ENCODE measurements at places on chromosomes 11 and 22. TPM values are rescaled to one million over a fixed set of nuclear protein-coding genes. Genes with fewer than 3 reads are reported as not detected.

CSF2RB gene
- 1.6 TPM for polyA plus RNA-seq

SHANK3 gene
- 38.5 TPM for polyA plus RNA-seq

MMP8 gene
- not detected for polyA plus RNA-seq

MIOX gene
- not detected for polyA plus RNA-seq

DNA sequence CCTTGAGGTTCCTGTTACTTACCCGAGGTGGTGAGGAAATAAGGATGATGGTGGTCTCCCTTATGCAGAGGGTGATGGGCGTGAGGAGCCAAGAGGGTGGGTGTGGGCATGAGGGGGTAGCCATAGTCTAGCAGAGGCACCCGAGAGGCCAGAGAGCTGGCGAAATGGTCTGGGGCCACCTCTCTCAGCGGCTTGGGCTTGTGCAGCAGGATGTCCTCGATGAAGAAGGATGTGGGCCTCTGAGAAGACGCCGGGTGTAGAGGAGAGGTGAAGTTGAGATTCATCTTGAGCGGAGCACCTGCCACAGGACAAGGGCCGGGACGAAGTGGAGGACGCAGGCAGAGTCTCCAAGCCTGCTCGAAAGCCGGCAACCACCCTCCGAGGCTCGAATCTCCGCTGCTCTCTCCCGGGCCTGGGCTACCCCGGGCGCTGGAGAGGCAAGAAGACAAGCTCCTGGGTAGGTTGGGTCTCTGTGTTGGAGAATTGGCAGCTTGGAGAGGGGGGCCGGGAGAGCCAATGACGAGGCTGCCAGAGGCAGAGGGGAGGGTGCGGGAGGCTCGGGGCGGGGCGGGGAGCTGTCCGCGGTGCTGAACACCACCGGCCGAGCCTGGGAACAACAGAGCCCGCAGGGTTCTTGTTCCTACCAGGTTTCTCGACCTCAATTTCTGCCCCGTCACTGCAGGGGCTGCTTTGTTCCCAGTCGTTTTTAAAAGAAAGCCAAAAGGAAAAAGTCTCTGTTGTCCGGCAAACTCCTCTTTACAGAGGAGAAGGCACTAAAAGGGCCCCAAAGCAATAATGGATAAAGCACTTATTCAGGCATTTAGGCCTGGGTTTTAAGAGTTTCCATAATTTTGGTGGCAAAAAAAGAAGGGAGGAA, at the start of gene BSX:
TSS of gene BSX (minus strand) at position 447 of the 877 bp plus-strand sequence. CDS start at position 284, 163 bp downstream.
- DNase-seq, result no peak

DNA sequence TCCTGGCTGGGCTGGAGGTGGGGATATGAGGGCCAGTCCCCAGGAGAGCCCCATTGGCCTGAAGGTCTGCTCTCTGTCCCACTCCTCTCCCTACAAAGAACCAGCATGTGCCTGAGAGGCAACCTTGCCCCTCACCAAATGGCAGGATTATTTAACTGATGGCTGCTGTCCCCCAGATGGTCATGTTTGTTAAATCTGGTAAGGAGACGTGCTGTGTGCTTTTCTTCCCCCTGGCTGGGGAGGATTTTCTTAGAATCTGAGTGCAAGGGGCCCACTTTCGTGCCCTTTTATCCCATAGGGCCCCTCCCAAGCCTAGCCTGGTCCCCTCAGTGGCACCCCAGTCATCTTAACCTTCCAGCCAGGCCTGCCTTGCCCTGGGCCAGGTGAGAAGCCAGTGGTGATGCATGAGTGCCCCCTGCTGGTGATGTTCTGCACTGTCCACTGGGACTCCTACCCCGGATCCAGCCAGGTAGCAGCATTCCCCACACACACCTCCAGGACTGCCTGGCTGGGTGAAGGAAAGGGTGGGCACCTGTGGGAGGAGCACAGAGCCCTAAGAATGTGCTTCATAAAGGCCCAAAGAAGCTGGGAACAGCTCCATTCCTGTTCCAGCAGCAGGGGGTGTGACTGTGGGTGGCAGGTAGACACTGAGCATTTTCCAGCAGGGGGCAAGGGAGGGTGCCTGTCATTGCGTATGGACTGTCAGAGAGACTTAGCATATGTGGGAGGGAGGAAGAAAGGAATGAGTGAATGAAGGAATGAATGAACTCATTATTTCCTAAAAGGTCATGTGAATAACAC, 28.9 kb downstream of the MFNG start:
- no peak for DNase-seq

DNA sequence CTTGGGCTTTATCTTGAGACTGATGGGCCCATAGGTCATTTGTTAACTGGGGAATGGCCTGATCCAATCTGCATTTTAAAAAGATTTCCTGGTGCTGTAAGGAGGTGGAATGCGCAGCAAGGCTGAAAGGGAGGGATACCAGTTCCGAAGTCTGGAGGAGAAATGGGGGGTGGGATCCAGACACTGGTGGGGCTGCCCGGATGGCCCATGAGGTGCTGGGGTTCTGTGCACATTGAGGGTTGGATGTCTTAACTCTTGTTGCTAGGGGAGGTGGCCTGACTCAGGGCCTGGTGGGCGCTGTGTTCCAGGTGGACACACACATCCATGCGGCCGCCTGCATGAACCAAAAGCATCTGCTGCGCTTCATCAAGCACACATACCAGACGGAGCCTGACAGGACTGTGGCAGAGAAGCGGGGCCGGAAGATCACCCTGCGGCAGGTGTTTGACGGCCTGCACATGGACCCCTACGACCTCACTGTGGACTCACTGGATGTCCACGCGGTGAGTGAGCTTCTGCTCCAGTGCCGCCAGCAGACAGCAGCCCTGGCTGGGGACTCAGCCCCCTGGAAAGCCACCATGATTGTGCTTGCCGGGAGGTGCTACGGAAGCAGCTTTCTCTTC, 38.1 kb downstream of the AMPD3 start:
- no peak for DNase-seq

DNA sequence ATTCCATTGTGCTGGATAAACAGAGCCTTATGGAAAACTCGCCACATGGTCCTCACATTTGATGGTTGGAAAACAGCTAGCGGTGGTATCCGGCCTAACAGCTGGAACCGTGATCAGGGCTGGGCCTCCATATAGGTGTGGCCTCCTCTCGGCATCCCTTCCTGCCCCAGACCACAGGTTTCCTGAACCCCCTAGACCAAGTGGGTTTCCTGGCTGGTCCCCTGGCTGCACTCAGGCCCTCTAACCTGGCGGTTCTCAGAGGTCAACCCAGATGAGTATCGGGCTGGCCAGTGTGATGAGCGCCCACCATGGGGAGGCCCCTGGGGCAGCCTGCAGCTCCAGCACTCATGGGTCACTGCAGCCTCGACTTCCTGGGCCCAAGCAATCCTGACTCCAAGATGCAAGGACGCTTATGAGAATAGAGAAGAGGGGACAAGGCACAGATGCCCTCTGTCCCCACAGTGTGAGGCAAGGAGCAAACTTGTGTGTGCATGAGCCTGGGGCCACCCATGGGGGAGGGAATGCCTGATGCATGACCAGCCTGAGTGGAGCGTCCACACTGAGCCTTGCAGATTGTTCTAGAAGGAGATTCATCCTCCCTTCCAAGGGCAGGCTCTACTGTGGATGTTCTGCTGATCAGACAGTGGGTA, 53.4 kb upstream of the WNT7B start:
- DNase-seq, result no peak

DNA sequence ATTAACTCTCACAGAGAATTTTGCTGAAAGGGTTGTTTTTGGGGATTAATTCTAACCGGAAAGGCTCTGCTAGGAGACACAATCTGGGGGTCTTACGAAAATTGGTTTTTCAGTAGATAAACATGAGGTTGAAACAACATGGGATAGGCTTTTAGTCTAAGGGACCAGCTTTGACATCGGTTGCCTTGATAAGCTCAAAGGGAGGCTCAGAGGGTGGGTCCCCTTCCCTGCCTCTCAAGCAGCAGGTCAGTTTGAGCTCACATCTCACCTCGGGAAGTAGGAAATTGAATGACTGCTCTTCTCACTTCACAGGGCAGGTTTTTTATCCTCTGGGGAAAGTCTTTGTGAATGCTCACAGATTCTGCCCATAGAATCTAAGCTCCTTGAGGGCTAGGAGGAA, 70.2 kb upstream of the KIRREL3 start:
- DNase-seq, result no peak

- DNase-seq, result no peak
Observed at GRCh38 chr22:35978201-35978600, 50.4 kb downstream of the RBFOX2 start.

DNA sequence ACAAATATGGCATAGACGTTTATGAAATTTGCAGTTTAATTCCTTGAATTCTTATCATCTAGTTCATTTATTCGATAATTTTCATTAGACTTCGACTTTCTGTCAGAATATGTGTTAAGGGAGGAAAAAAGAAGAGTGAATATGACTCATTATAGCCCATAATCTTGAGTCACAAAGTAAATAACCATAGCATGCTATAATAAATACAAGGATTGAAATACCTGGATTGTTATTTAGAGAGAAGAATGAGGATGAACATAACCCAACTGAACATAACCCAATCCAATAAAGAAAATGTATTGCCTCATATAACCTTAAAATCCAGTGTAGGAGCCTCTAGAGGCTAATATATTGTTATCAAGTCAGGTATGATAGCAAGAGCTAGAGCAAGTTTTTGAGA, 1858.3 kb upstream of the RAG2 start:
- no peak for DNase-seq

GRCh38 chr22:33130473-33130872, 72.3 kb upstream of the SYN3 start:
- DNase-seq, result no peak

DNA sequence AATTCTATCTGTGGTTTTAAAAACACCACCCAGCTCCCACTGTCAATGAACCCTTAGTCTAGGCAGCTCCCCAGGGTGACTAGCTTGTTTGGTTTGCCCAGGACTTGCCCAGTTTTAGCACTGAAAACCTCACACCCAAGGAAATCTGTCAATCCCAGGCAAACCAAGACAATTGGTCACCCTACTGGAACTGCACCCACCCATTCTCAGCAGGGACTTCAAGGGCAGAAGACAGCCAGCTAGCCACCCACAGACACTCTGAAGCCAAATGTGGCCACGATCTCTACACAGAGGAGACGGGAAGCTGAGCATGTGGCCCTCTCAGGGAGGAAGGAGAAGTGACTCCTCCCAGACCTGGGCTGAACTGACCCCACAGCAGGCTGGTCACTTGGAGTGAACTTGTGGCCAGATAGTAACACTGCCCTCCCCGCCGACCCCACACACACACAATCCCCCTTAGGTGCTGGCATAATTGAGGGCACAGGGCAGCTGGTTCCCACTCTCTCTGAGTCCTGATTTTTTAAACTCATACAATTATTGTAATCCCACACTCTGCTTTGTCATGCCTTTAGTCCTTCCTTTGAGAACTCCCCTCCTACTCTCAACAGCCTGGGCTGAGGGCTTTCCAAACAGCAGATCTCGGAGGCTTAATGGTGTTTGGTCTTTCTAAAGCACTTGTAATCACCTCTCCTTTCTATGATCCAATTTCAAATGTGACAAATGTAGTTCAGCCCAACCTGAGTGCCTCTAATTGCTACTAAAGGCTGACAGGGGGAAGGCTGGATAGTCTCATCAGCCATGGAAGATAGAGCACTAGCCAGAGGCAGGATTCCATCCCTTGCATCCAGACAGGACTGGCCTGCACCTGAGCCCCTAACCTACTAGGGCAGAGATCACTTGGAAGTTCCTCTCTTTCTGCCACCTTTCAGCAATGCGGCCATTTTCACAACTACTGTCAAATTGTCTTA, 74.7 kb upstream of the DRD2 start:
- DNase-seq, result no peak

DNA sequence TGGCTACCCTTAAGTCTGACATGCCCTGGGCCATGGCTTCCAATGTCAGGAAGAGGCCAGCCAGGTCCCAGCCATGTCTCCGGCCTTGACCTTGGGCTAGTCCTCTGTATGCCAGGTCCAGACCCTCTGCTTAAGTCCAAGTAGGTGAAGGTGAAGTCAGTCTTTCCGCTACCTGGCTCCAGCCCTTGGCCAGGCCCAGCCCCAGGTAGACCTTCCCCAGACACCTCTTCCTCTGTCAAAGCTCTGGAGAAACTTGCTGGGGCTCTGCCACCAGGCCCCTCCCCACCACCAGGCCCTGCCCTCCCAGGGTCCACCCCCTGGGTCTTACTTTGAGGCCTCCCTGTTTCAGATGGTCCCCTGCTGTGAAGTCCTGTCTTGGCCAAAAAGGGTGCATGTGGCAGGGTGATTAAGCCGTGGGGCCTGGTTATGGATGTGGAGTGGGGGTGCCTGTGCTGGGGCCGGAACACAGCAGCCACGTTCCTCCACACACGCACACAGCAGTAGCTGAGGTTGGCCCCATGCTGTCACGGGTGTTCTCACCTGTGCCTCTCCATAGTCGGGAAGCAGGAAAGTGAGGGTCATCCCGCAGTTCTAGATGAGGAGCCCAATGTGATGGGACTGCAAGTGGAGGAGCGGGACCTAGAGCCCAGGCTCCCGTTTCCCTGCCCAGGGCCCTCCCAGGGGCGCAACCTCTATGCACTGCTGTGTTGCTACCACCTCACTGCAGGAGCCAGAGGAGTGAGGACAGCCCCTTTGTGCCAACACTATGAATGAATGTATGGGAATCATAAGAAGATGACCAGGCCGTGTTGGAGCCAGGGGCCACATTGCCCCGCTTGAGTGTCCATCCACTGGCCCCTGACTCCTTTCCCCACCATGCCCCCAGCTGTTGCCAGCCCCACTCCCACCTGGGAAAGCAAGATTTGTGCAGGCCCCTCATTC, 72.2 kb downstream of the LINC01488 start:
- DNase-seq, result no peak

DNA sequence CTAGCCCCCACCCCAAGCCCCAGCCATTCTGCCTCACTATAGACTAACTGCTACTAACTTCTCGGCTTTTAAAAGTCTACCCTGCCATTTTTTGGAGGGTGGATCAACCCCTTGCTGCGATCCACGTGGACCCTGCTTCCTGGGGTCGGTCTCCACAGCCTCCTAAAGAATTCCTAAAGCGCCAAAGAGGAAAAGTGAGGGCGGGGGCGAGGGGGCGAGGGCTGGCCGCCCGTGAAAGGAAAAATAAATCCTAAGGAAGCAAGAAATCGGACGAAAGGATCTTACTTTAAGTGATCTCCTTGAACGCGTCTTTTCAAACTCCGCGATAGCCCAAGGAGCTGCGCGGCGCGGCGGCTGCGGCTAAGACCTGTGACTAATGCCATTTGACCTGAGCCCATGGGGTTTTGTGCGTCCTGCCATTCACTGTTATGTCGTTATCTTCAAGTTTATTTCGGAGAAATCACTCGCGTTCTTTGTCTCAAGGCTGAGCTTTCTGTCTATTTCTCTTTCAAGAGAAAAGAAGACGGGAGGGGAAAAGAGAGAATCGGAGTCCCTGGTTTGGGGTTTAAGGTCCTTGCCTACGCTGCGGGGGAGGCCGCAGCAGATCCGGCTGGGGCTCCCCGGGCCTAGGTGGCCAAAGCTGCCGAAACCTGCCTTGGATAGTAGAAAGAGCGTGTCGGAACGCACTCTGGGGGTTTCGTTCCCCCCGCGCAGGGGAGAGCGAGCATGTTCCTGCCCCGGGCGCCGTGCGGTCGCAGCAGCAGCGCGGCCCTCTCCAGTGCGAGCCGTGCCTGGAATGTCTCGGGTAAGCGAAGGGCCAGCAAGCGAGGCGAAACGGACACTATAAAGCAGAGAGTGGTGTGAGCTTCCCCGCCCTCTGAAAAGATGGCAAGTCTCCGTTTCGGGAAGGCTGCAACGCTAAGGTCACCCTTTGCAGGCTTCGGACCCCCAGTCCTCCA, 2.8 kb upstream of the DBX1 start:
- DNase-seq, result no peak

Data from spinal cord (tissue), 10 donors.